ENCODE measurements at places on chromosomes 2 and 18.

- no peak for DNase-seq
Measured at GRCh38 chr2:20523799-20524187, 76.9 kb downstream of the RHOB start.

DNA sequence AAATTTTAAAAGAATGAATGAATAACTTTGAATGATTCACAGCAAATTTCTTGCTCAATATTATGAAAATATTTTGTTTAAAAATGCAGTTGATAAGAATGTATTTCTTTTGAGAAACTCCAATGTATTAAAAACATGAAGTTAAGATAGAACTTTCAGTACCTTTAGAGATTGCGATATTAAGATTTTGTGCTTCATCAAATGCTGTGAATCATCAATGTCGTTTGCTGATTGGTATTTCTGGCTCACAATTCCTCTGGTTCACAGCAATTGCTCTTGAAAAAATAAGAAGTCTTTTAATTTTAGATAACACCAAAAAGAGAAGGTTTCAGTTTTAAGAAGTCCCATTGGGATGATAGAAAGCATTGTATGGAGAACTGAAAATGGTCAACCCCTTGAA lies 228.7 kb downstream of the IKZF2 start:
- no peak for DNase-seq

- DNase-seq = no peak
Measured at GRCh38 chr2:136770384-136770783, 5.0 kb downstream of the THSD7B start.

- DNase-seq = no peak
Measured at GRCh38 chr2:159982842-159983785, 79.3 kb downstream of the PLA2R1 start.

DNA sequence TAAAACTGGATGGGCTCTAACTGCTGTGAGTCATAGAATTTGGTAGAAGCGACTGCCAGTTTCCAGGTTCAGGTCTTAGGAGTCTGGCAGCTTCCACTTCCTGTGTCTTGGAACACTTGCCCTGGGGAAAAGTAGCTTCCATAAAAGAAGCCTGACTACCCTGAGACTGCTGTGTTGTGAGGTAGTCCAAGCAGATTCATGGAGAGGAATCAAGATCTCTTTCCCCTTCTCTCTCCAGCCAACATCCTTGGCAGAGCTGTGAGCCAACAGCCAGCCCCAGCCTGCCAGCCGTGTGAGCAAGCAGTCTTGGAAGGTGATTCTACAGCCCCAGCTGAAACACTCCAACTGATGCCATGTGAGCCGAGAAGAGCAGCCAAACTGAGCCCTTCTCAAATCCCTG lies 33.7 kb downstream of the SLC20A1 start:
- DNase-seq = no peak

All from cerebellar nuclear complex (tissue), 1 donor.